ENCODE measurements at places on chromosomes 5 and 9. TPM values are rescaled to one million over a fixed set of nuclear protein-coding genes. Genes with fewer than 3 reads are reported as not detected.

TMEM8B gene
- total RNA-seq: 14.6 TPM

CTNNAL1 gene
- 45.0 TPM for total RNA-seq

ARAP3 gene
- 15.0 TPM for total RNA-seq

FER gene
- total RNA-seq: 38.1 TPM

ANKRD31 gene
- total RNA-seq: not detected

GRCh38 chr5:60585618-60586017 is 114.3 kb downstream of the DEPDC1B start:
- no peak for DNase-seq
- no peaks in the 10 kb centered on the region for H3K36me3 ChIP-seq
- H3K27ac ChIP-seq: no peak overlapping the region

GRCh38 chr9:132424857-132425674 is 15.1 kb downstream of the CFAP77 start:
- no peaks in the 10 kb centered on the region for H3K36me3 ChIP-seq
- DNase-seq: no peak
- H3K27me3 ChIP-seq: no peaks in the 10 kb centered on the region
- H3K4me3 ChIP-seq: no peak overlapping the region
- no peak overlapping the region for H3K27ac ChIP-seq

DNA sequence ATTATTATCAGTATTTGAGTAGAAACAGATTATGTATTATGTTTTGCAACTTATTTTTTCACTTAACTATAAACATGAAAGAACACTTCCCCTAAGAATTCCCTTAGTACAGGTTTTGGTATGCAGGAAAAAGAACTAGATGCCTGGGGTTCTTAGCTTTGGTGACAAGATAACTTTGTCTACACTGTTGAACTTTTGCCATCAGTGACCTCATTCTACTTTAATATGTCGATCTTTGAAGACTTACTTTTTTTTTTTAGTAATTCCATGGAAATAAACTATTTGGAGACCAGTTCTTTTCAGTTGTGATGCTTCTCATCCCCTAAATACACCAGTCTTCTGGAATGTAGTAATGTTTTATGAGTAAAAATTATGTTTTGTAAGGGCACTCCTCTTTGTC is 34.3 kb downstream of the ZNF462 start:
- no peak for DNase-seq
- no peak overlapping the region for H3K4me3 ChIP-seq
- H3K36me3 ChIP-seq: no peaks in the 10 kb centered on the region
- H3K27ac ChIP-seq: no peak overlapping the region

- no peak overlapping the region for H3K4me3 ChIP-seq
- no peak for DNase-seq
- no peak overlapping the region for H3K27ac ChIP-seq
- peaks cover 12% of the 10 kb centered on the region for H3K36me3 ChIP-seq
- H3K4me1 ChIP-seq: no peaks in the 10 kb centered on the region
These were observed 43.7 kb downstream of the SLC36A1 start for GRCh38 chr5:151491062-151491461.

GRCh38 chr5:172097356-172097755 is 90.7 kb downstream of the STK10 start:
- no peak overlapping the region for H3K4me3 ChIP-seq
- H3K4me1 ChIP-seq: no peaks in the 10 kb centered on the region
- H3K27me3 ChIP-seq: no peaks in the 10 kb centered on the region
- peaks cover 6% of the 10 kb centered on the region for H3K36me3 ChIP-seq
